ENCODE measurements at places on chromosomes 11 and 22.
A peak's percentile ranks its signal among the peaks of the same experiment; 100 is the strongest.

DNA sequence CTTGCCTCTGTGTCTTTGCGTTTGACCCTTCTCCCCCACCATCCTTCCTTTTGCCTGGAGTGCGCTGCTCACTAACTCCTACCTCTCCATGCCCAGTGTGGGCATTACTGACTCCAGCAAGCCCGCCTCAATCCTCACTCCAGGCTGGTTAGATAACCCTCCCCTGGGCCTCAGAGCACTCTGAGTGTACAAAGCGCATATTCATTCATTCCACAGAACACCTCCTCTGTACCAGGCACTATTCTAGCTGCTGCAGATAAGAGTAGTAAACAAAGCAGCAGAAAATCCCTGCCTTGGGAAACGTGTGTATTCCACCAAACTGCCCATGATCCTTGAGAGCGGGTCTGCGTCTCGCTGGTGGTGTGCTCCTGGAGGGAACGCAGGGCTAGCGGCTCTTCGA, 3.2 kb downstream of the SLC22A8 start:
- no peak for DNase-seq

- DNase-seq, result no peak
Observed at GRCh38 chr11:128463979-128464378, 123.4 kb downstream of the ETS1 start.

DNA sequence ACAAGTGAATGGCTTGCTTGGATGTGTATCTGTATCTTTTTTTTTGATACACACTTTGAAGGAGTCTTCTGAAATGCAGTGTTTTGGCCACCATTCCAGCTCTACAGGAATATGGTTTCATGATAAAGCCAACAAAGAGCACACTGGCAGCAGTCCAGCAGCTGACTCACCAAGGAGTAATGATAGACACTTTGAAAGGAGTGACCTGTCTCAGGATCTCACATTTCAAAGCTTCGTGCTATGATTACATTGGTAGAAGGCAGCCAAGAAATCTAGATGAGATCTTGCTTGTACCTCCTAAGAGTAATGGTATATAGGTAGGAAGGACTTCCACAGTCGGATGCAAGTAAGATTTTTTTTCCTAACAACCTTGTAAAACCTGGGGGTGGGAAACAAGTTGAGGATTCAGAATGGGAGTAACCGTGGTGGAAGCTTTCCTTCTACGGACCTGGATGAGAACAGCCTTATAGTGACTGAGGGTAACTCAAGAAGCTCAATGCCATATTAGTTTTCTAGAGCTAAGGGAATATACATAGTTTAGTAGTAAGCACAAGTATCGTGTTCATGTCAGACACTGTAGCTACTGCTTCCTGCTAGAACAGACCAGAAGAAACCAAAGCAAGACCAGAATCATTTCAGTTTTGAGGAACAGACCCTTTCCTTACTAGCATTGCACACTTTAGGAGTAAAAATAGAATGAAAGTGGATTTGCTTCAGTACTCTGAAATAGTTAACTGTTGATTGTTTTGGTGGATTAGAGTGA, 25.0 kb downstream of the MTMR3 start:
- DNase-seq, result no peak

- DNase-seq, result no peak
Observed at GRCh38 chr22:36536717-36537116, 7.8 kb upstream of the EIF3D start.

- peak; percentile 16 for DNase-seq
Observed at GRCh38 chr11:70153133-70153727, 49.9 kb upstream of the FADD start.

- DNase-seq, result no peak
Observed at GRCh38 chr22:33492210-33492651, 428.0 kb downstream of the LARGE1 start.

GRCh38 chr11:97345032-97345431, 955.2 kb downstream of the JRKL start:
- no peak for DNase-seq

GRCh38 chr11:76376746-76377558, 4.0 kb downstream of the THAP12 start:
- no peak for DNase-seq

- no peak for DNase-seq
Observed at GRCh38 chr22:35604621-35605368, 12.3 kb downstream of the MB start.

GRCh38 chr11:47714554-47715081, 551 bp downstream of the AGBL2 start:
- peak; percentile 19 for DNase-seq

- DNase-seq, result no peak
Observed at GRCh38 chr11:31820438-31820818, 9.3 kb upstream of the PAX6 start.

- DNase-seq, result no peak
Observed at GRCh38 chr11:10494636-10495463, 39.8 kb downstream of the AMPD3 start.

- no peak for DNase-seq
Observed at GRCh38 chr11:104661471-104661870, 236.8 kb downstream of the CASP12 start.

- DNase-seq, result no peak
Observed at GRCh38 chr11:81495699-81496292, 1237.9 kb downstream of the FAM181B start.

- no peak for DNase-seq
Observed at GRCh38 chr11:130645843-130646197, 197.4 kb downstream of the ADAMTS15 start.

- no peak for DNase-seq
Observed at GRCh38 chr22:46589141-46589748, 30.9 kb upstream of the GRAMD4 start.

- DNase-seq, result no peak
Observed at GRCh38 chr11:75615751-75616150, 53.1 kb downstream of the MAP6 start.

GRCh38 chr11:6663794-6664469, 8.3 kb upstream of the DCHS1 start:
- no peak for DNase-seq

- no peak for DNase-seq
Observed at GRCh38 chr22:19068784-19069271, 53.4 kb downstream of the DGCR2 start.

GRCh38 chr22:31272522-31273446, 19.5 kb downstream of the PIK3IP1 start:
- peak; percentile 75 for DNase-seq

GRCh38 chr11:57436031-57436430, 9.1 kb upstream of the SLC43A3 start:
- DNase-seq, result no peak

DNA sequence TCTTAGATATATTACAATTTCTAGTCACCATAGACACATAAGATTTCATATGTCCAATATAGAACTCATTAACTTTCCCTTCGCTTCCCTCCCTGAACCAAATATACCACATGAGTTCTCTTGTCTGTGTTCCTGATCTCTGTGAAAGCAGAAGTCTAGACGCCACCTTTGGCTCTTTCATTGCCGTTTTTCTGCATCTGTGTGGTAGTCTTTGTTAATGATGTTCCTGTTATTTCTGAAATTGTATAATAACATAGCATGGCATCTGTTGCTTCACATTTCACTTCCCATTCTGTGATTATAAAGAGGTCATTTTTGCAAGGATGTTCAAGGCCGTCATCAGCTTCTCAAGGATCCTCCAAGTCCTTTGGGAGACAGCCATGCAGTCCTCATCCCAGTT, 58.5 kb downstream of the NCAM1 start:
- no peak for DNase-seq

GRCh38 chr11:31702966-31703365, 108.2 kb downstream of the PAX6 start:
- no peak for DNase-seq

DNA sequence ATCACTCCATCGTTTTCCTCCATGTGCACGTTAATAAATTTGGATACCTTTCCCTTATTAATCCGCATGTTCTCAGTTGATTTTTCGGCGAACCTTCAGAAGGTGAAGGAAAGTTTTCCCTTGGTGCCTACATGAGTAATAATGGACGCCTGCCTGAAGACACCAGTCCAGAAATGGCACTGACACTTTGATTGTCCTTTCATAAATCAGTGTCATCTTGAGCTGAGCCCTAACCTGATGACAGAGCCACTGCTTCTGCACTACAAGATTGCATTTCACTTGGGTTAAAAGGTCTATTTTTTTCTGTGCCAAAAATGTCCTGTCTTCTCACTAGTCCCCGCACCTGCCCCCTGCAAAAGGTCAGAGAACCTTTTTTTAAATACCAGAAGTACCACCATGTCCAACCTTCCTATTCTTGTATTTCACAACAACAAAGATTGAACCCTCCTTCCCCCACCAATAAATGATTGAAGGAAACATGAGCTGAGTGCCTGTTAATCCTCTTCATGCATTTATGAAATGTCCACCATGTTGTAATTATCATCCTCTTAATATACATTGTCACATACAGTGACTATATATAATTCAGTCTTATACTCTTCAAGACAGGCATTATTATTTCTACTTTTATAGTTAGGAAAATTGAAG, 219.9 kb upstream of the UBASH3B start:
- no peak for DNase-seq

DNA sequence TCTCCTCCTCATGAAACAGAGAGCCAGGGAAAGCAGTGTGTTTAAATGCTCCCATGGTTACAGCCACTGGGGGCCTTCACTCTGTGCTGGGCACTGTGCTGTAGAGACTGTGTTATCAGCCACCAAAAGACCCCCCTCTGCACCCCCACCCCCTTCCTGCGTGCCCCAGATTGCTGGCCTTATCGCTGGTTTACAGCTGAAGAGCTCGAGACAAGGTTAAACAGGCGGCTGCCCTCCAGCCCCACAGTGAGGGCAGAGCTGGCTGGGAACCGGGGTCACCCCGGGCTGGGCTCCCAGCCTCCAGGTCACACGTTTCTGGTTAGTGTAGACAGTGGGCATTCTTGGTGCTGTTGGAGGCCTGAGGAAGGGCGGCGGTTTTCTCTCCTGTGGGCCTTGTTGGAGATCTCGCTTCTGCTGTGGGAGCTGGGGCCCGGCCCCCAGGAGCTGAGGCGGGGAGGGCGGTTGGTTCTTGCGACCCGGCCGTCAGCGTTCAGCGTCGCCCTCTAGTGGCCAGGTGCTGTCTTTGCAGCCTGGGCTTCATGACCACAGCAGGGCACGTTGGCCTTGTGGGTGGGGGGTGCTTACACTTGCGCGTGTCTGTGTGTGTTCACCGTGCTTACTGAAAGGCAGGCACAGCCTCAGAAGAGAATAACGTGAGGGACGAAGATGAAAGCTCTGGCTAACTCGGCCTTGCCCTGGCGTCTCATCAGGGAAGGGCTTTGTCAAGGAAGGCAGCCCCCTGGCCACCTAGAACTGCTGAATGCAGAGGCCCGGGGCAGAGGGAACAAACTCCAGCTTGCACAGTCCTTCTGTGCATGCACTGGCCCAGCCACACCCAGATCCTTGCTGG, 40.8 kb downstream of the TBC1D22A start:
- DNase-seq, result peak; percentile 71

DNA sequence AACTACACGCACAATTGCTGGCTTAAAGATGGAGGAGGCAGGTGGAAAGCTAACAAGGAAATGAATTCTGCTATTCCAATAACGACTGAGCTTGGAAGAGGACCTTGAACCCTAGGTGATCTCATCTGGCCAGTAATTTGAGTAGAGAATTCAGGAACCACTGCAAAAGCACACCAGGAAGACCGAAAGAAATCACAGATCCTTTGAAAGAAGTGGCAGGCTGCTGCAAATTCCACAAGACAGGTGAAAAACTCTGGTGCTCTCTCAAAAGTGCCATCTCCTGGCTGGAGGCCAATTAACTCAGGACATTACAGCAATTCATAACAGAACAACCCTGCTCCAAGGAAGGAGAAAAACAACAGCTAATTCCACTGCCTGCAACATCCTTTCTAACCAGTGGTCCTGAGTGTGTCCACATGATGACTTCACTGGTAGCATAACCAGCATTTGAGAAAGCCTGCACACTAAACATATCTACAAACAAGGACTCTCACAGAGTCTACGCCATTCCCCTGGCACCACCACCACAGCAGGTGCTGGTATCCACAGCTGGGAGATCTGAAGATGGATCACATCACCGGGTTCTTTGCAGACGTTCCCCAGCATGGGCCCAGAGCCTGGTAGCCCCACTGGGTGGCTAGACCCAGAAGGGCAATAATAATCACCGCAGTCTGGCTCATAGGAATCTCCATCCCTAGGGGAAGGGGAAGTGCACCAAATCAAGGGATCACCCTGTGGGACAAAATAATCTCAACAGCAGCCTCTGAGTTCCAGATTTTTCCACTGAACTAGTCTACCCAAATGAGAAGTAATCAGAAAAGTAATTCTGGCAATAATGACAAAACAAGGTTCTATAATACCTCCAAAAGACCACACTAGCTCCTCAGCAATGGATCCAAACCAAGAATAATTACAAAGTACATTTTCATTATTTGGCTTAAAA, 44.9 kb upstream of the CLTCL1 start:
- no peak for DNase-seq

- DNase-seq, result no peak
Observed at GRCh38 chr11:44589301-44589700, 23.8 kb downstream of the CD82 start.

DNA sequence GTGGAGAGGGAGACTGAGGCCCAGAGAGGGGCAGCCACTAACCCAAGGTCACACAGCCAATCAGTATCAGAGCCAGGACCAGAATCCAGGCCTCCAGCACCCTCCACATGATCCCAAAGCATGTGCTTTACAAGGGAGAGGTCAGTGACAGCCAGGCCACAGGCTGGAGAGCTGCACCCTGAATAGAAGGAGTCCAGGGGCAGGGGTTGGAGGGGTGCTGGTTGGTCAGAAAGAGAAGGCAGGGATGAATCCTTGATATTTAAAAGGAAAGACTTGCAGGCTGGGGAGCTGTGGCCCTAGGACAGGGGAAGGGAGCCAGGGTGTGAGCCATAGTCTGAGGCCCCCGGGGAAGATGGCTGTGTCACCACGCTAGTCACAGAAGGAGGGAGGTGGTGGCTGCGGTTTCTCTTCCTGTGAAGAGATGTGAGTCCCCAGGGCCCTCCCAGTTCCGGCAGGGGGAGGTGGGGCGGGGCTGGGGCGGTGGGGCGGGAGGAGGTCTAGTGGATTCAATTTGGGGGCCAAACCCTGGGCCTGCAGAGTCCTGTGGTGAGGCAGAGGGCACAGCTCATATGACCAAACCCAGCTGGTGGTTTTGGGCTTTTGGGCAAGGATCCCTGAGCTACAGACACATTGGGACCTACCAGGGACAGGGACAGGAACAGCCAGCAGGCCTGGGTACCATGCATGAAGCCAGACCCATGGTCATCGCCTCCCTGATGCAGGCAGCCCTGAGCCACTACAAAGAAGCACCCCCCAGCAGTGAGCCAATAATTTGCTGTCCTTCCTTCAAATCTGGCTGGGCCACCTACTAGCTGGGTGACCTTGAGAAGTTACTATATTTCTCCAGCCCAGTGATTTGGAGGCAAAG, 14.0 kb downstream of the RAC2 start:
- peak; percentile 82 for DNase-seq
